ENCODE measurements at places on chromosomes 12 and 14. TPM values are rescaled to one million over a fixed set of nuclear protein-coding genes. Genes with fewer than 3 reads are reported as not detected.

CPNE6 gene
- polyA plus RNA-seq, result 0.06 TPM

CLECL1 gene
- not detected for polyA plus RNA-seq

FZD10 gene
- 18.7 TPM for polyA plus RNA-seq

PHETA1 gene
- 9.0 TPM for polyA plus RNA-seq

KRT79 gene
- polyA plus RNA-seq, result 0.75 TPM

CEBPE gene
- polyA plus RNA-seq, result 0.02 TPM

MYF6 gene
- polyA plus RNA-seq, result not detected

TCL1B gene
- polyA plus RNA-seq, result not detected

TMEM132C gene
- polyA plus RNA-seq, result 0.65 TPM

NPAS3 gene
- 0.08 TPM for polyA plus RNA-seq

All from esophagus (tissue), 2 donors.